ENCODE measurements at places on chromosomes 11 and 22.

DNA sequence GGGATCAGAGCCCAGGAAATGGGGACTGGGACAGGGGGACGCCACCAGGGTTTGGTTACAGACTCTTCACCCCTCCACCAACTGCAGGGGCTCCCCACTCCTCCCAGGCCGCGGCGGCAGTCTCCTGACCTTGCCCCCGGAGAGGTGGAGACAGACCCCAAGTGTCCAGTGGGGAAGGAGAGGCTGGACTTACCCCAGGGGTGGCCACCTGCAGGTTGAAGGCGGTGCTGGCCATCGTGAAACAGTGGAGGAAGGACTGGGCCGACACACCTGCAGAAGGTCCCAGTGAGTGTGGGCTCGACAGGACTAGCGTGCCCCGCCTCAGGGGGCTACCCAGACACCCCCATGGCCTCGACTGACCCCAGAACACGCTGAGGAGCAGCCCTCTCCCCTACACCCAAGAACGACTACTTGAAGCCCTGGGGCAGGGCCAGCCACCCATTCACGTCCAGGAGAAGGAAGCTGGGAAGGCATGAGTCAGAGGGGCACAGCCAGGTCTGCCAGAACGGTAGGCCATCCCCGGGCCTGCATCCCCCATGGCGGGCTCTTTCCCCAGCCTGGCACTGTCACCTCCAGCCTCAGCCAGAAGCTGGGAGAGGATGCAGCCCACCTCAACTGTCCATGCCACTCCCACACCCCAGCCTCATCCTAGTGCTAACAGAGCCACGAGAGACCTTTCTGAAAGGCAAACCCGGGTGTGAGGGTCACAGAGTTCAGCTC, 2.3 kb downstream of the GATD1 start:
- peak; percentile 67 for DNase-seq

DNA sequence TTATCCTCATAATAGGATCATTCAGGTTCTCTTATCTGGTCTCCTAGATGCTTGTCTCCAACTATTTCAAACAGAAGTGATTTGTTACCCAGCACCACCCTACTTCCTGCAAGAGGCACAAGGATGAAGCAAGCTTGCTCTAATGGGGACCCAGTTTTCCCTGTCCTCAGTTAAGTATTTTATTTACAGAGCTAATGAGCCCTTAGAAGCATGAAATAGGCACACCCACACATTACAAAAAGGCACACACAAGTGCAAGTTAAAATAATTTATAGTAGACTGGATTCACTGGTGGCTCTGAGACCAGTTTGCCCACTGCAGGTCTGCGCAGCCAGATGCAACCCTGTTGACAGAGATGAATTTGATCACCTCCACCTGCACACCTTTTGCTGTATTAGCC, 167.5 kb downstream of the KIRREL3 start:
- no peak for DNase-seq

DNA sequence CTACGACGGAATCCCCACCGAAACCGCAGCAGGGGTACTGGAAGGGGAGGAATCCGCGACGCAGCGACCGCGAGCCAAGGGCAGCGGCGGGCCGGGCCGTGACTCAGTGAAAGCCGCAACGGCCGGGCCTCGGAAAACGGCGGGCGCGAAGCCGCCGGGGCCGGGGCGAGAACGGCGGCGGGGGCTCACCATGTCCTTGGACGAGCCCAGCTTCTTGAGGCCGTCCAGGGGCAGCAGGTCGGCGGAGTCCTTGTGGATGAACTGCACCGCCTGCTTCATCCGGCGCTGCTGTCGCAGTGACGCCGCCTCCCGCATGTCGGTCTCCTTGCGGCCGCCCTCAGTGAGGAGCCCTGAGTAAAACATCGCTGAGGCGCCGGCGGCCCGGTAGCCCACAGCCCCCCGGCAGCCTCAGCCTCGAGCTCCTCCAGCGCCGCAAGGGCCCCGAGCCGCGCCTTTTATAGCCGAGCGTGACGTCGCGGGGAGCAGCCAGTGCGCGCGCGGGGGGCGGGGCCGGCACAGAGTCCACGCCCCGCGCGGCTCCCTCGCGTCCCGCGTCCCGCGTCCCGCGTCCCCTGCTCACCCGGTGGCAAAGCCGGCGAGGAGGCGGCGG, at the start of gene NRIP3:
NRIP3 (minus strand) TSS at position 429 of the 610 bp plus-strand sequence; CDS start at position 363, 66 bp downstream.
- DNase-seq = no peak

DNA sequence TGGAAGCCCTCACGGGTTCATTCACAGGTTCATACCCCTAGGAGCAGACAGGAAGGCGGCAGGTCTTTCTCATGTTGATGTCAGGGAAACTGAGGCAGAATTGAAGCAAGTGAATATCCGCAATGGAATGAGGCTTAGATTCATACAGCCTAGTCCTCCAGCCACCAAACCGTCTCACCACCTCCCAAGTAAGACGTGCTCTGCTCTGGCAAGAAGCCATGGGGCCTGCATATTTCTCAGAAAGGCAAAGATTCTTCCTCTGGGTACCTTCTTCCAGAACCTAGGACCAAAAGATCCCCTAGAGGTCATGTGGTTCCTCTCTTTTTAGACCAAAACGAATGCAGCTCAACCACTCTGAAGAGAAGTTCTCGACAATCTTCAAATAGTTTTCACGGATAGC, 1.7 kb downstream of the AP1B1 start:
- no peak for DNase-seq

- DNase-seq = no peak
Measured at GRCh38 chr11:39011797-39012196, 2413.8 kb upstream of the RAG2 start.

DNA sequence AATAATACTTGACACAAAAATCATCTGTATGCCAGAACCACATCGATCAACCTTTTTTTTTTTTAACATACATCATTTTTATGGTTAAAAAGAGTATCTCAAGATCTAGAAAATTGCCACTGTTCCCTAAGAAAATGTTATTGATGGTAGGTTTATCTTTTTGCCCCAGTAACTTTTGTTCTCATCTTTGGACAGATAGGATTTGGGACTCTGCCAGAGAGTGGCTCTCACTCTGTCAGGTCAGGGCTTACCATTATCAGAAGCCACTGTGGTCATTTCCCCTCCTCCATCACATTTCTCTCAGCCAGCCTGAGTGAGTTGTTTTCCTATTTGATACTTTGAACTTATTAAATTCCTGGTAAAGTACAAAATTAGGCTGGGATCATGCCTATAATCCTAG, 47.9 kb upstream of the YWHAH start:
- no peak for DNase-seq

- no peak for DNase-seq
Measured at GRCh38 chr11:34072832-34073231, 21.3 kb downstream of the CAPRIN1 start.

GRCh38 chr22:50085211-50085972, at the start of gene MLC1:
TSS of gene MLC1 (minus strand) at chr22:50085426. CDS start at chr22:50084902, 524 bp downstream.
- no peak for DNase-seq

DNA sequence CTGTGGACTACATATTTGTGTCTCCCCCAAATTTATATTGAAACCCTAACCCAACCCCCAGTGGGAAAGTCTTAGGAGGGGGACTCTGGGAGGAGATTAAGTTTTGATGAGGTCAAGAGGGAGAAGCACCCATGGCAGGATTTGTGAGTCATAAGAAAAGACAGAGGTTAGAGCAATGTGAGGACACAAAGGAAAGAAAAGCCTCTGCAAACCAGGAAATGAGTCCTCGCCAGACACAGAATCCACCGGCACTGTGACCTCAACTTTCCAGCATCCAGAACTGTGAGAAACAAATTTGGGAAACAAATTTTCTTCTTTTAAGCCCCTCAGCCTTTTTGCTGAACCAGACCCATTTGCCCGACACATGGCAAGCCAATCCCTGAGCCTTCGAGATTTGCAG, 397.0 kb downstream of the NTM start:
- no peak for DNase-seq

DNA sequence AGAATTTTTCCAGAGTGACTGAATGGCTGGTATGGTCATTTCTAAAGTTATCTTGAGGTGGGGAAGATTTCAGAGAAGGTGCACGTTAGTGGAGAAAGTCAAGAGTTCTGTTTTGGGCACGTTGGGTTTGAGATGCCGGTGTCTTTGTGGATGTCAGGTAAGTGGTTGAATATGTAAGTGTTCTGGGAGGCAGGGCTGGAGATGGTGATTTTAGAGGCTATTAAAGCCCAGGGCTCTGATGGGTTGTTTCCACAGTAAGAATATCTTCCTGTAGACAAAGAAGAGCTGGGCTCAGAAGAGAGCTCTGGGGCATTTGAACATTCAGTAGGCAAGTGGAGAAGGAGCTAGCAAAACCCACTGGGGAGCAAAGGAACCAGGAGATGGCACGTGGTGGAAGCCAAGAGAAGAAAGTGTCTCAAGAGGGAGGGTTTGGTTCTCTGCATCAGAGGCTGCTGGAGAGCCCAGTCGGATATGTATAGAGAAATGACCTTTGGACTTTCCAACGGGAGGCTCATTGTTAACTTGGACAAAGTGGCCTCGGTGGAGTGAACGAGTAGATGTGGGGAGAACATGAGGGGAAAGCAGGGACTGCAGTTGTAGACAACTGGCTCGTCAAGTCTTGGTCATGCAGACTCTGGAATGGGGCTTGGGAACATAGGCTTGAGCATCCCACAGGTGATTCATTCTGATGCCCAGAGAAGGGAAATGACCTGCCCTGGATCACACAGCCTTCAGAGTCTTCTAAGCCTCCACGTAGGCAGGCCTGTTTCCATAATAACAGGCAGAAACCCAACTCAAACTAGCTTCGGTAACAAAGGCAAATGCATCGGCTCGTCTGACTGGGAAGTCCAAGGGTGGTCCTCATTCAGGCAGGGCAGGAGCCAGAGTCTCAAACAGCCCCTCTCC, 98.4 kb upstream of the PARVA start:
- no peak for DNase-seq

DNA sequence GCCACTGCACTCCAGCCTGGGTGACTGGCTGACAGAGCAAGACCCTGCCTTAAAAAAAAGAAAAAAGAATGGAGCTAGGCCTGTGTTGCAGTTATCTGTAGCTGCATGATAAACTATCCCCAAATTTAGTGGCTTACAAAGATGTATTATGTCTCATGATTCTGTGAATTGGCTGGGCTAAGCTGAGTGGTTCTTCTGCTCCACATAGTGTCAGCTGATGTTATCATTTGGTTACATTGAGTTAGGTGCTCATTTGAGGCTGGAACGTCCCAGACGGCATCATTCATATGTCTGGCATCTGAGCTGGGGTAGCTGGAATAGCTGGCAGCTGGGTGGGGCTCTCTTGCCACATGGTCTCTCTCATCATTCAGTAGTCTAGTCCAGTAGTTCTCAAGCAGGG, 8.2 kb upstream of the ASCC2 start:
- no peak for DNase-seq

DNA sequence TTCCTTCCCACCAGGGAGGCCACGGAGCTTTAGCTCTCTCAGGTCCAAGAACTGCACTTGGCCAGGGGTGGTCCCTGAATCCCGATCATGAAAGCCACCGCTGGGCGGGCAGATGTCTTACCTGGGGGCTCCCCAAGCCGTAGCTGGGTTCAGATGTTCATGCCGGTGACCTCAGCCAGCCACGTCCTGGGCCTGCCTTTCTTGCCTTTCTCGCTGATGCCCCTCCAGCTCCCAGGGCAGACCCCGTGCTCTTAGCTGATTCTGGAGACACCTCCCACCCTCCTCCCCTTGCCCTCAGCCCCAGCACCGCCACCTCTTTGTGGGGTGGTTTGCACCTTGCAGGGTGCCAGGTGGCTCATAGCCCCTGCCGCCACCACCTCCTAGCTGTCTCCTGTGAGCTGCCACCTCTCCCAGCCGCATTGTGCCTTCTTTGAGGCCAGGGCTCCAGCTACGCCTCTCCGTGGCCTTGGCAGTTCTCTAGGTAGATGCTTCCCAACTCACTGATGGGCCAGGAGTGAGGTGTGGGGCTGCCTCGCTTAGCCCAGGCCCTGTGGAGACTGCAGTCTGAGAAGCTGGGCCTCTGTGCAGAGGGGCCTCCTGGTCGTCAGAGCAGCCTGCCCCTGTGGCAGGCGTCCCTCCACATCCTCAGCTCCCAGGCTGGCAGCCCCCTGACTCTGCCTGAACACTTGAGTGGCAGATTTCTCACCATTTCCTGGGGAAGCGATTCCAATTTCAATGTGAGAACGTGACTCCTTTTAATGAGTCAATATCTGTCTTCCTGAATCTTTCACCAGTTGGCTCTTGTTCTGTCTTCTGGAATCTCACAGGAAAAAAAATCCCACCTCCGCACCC, 97.6 kb upstream of the B3GAT1 start:
- no peak for DNase-seq

- no peak for DNase-seq
Measured at GRCh38 chr11:67273260-67273990, 7.2 kb downstream of the GRK2 start.
